Stimulated activated CD4-positive, alpha-beta T cell treated with anti-CD3 and anti-CD28 coated beads, Interleukin-1b, Interleukin-23, amount 100 ng/mL, for 1 hour (primary cell): ENCODE measurements at places on chromosomes 7 and 10.

DNA sequence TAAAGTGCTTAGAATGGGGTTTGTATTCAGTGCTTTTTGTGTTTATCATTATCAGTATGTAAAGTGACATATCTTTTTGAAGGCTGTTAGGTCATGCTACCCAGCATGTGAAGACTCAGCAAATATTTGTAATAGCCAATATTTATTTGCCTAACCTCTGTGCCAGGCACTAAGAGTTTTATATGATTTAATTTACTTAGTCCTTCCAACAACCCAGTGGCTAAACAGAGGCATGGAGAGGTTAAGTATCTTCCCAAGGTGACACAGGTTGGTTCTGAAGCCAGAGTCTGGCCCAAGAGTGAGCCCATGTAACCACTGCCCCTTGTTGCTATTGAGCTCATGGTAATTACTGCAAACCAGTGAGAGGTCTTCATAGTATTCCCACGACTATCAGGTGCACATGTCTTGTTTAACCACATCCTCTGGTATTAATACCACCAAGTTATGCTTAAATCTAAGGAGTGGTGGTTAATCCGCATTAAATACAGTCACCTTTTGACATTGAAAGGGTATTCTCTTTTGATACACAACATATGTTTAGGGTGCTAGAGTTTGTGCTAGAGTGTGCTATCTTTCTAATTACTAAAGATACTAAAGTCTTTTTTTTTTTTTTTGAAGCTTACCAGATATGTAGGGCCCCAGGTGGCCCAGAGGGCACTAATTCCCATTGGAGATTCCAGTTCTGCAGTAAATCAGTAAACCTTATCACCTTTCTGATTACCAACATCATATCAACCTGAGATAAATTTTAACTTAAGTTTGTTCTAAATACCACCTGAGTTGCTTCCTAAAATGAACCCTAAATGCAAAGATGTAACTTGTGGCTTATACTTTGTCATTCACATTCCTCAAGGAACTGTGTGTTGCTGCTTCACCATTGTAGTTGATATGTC, 2.9 kb downstream of the ADD3 start:
- DNase-seq, result no peak

- DNase-seq, result no peak
These were observed 31.1 kb downstream of the RBM17 start for GRCh38 chr10:6119962-6120361.

DNA sequence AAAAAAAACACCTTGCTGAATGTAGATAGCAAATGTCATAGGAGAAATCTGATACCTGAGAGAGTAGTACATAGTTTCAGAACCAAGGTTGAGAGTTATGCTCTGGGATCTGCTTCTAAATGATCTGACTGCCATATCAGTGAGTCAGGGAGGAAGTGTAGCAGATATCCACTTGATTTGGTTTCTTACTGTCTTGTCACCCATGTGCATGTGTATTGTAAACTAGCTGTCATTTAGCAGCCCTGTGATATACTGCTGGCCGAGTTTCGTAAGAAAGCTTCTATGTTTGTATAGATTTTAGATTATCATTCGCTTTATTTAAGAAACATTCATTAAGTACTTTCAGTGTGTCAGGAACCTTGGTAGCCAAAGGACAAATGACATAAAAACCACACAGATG, 42.0 kb downstream of the SP4 start:
- DNase-seq, result no peak

GRCh38 chr10:86599729-86600128, 54.6 kb upstream of the OPN4 start:
- DNase-seq, result no peak

DNA sequence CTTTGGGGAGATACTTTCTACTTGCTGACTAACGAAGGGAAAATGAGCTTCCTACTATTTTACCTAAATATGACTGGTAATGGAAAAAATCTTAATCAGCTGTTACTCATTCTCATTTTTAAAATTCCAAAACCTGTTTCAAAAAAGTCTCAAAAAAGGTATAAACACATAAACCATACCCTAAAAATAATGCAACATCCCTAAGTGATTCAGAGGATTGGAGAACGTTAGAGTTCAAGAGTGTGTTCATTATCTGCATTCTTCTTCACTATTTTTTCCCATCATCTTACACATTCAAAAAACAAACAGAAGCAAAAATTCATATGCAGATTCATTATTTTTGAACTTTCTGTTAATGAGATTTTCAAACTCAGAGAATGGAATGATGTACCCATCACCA, 150.4 kb upstream of the GNAI1 start:
- DNase-seq, result no peak

- DNase-seq, result no peak
These were observed 1.8 kb downstream of the TNRC18 start for GRCh38 chr7:5421714-5422395.
